NCI-H2107 (cell line): ENCODE measurements at places on chromosomes 6 and 20.

- DNase-seq: no peak
These were observed 117.9 kb upstream of the THBS2 start for GRCh38 chr6:169371344-169372127.

- no peak for DNase-seq
These were observed 6.0 kb upstream of the PRL start for GRCh38 chr6:22302838-22303237.

DNA sequence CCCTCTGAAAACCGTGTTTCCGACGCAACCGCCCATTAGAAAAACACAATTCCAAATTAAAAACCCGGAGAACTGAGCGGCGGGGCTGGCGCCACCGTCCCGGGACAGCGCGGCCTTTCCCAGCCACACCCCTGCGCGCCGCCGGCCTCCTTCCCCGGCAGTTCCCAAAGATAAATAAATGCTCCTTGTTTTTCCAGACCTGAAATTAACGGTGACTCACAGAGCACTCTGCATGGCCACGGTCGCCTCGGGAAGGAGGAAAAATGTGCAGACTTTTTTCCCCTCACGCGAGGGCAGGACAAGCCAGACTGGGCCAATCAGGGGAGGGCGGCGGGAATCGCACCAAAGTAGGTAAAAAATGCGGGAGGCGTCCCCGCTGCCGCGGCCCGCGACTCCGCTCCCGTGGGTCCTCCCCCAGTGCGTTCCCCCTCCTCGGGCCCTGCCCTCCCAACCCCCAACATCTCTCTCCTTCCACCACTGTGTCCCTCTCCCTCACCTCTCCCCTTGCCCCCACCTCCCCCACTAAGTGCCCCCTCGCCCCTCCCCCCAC is 828 bp upstream of the DSTN start:
- DNase-seq: no peak

- DNase-seq: no peak
These were observed 39.0 kb downstream of the SLC23A2 start for GRCh38 chr20:4962241-4962855.

- no peak for DNase-seq
These were observed 46.6 kb downstream of the CDH22 start for GRCh38 chr20:46261456-46262253.

DNA sequence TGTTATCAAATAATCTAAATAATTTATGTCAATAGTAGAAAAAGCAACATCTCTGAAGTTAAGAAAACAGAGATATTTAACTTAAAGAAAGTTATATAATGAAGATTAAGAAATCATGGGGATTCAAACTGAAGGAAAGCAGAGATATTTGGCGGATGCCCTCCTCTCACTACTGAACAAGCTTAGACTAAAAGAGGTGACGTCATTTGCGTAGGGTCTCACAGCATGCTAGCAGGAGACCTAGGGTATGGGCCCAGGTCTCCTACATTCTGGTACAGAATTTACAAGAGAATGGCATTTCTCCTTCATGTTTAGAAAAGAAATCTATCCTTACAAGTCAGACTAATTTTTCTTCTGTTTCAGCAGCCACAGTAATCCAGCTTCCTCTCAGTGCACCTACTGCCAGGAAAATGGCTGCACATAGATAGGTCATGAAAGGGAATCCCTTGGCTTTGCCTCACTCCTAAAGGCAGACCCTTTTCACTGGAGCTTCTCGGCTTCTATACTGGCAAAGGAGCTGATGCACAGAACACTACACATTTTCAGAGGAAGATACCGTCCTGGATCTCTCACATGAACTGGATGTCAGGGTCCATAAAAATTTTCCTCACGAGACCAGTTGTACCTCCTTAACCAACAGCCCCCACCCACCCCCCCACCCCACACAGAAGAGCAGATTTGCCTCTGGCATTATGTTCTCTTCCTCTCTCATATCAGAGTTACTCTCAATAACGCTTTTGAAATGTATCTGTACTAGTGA is 41.8 kb upstream of the DST start:
- no peak for DNase-seq

- no peak for DNase-seq
These were observed 131.6 kb downstream of the PHACTR3 start for GRCh38 chr20:59735917-59736316.

DNA sequence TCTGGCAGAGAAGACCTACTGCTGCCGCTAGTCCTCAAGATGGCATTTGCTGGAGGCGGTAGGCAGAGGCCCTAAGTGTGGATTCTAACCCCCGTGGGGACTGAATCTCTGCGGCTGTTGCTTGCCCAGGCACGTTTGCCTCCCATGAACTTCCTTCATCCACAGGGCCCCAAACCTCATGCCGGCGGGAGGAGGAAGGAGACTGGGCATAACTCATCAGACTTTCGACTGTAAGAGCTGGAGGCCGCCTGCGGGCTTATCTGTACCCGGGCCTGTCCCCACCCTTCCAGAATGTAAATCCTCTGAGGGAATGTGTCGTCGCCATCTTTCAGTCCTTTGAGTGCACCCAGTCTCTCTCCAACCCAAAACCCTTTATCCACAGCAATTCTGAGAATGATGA is 990 bp downstream of the ZFP57 start:
- DNase-seq: no peak

DNA sequence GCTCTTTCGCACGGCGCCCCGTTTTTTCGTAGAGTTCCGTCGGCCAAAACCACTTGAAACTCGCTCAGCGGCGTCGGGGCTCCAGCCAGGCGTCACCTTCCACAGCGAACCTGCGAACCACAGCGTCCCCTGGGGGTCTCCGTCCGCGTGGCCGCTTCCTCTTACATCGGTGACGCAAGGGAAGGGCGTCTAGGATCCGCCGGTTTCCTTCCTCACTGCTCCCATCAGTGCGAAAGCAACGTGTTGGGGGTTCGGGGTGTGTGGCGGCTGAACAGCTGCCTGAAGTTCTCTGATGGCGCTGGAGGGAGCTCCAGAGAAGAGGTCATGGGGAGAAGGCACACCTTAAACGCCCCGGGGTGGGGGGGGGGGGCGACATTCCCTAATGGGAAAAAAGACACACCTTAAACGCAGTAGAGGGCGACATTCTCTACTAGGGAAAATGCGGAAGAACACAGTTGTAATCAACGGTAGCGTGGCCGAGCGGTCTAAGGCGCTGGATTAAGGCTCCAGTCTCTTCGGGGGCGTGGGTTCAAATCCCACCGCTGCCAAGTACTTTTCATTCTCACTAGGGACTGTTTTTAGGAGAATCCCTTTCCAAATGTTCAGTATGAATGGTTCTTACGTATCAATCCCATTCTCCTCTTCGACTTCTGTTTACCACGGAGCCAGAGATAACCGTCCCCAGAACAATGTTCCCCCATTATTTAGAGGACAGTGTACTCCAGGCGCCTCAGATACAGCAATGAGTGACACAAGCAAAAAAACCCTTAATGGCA is 16.4 kb downstream of the ZNF311 start:
- DNase-seq: no peak

DNA sequence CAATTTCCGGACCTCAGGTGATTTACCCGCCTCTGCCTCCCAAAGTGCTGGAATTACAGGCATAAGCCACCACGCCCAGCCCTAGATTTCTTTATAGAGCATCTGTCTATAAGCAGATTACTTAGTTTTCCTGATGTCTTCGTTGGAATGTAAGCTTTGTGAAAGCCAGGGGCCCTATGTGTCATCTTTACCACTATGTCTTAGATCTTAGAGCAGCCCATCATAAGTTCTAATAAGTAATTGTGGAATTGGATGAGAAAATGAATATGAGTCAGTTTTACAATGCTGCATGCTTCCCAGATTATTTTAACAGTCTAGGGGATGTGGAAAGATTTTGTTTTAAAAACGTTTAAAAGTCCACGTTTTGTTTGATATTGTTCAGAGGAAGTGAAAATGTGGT is 9.1 kb upstream of the ZBTB2 start:
- no peak for DNase-seq

DNA sequence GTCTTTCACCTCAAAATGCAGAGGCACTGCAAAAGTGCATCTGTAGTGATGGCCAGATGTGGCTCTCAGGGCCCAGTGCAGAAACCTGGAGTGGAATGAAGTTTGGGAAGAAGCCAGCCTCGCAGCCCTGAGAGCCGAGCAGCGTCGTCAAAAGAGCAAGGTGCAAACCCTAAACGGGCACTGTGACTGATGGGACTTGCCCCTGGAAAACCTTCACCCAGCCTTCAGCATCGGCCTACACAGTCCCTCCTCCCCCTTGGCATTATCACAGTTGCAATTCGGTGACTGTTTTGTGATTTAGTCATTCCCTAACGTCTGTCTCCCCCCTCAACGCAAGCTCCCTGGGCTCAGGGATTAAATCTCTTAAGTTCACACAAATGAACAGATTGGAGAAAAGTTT is 38.6 kb downstream of the TAF4 start:
- DNase-seq: no peak

- DNase-seq: no peak
These were observed 374.3 kb downstream of the LAMA2 start for GRCh38 chr6:129257196-129257595.

- no peak for DNase-seq
These were observed 41.7 kb upstream of the PRELID3B start for GRCh38 chr20:59084041-59084850.

DNA sequence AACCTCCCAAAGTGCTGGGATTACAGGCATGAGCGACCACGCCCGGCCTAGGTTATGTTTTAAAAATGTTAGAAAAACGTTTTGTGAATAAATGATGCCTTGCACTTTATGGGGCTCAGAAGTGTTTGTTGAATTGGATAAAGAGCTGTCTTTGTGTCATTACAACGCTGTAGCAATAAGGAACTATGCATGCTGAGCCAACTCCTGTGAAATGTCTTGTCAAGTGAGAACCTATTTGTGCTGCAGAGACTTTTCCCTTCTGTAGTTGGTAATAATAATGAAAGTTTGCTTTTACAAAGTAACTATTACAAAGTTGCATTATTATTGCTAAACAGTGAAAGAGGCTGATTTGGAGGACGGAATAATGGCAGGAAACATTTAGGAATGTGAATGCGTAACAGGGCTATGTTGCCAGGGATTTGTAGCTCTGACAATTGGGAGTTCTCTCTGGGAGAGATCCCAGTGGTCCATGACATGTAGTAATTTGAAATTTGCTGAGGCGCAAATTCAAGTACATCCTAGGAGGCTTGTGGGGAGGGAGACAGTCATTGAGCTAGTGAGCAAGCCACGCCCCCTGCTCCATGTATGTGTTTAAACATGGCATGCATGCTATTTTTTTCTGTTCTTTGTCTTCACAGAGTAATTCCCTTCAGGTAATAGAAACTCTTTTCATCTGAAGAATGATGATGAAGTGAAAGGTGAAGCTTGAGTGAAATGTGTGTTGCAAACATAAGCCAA is 16.8 kb upstream of the BICRAL start:
- no peak for DNase-seq

GRCh38 chr6:121222656-121223055 is 111.6 kb downstream of the TBC1D32 start:
- DNase-seq: no peak

- no peak for DNase-seq
These were observed 110.3 kb downstream of the COL19A1 start for GRCh38 chr6:69976591-69977090.

- no peak for DNase-seq
These were observed 89.4 kb downstream of the GRM4 start for GRCh38 chr6:34056305-34057108.

DNA sequence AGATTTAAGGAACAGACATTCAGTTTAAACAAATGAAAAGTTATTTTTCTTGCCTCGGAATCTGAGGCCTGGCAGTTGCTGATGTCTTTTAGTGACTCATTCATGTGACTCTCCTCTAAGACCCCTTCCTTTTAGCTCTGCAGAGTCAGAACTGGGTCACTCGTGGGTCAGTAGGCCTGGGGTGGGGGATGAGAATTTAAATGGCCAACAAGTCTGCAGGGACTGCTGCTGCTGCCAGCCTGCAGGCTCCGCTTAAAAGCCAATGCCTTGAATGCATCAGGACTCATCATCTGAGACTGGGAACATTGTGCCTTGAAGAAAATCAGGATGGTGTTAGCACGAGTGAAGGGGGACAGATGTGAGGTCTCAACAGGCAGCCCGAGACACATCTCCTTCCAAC is 404.3 kb downstream of the CDH26 start:
- DNase-seq: no peak

DNA sequence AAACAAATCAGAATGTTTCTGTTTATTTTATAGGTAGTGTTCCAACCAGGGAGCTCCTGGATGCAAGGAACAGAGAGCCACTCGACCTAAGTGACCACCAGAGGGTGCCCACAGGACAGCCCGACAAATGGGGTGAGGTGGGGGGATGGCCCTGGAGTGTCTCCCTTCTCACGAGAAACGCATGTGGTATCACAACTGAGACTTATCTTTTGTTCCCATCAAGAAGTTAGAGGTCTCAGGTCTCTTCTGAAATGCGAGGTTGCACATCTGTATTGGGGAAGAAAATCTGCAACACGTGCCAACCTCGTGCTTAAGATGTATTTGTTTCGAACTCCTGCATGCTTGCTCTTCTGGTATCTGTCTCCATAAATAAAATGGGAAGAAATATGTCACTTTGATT is 104.0 kb downstream of the ISM1 start:
- no peak for DNase-seq

- DNase-seq: no peak
These were observed 6.2 kb upstream of the TGM6 start for GRCh38 chr20:2374346-2375125.

DNA sequence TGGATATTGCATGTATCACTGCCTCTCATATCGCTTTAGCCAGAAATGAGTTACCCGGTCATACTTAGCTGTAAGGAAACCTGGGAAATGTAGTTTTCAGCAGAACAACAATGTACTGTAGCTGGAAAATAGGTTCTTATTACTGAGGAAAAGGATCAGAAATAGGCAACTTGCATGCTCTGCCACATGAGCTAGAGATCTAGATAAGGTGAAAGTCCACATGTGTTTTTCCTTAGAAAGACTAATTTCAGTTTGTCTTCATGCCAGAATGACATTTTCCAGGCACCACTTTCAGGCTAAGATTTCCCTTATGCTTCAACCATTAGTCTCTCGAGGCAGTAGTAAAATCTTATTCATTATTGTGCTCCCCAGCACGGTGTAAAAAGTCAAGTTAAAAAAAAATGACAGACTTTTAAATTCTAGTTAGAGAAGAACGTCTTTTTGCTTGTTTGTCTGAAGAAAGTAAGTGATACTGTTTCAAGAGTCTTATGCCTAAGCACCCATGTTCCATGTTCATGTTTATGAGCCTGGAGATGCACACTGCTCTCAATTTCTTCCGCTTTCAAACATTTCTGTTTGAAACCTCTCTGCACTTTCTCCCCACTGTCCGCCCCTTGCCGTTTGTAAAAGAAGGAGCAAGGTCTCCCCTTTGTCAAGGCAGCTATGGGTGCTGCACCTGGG is 67.6 kb downstream of the ZNF831 start:
- no peak for DNase-seq

DNA sequence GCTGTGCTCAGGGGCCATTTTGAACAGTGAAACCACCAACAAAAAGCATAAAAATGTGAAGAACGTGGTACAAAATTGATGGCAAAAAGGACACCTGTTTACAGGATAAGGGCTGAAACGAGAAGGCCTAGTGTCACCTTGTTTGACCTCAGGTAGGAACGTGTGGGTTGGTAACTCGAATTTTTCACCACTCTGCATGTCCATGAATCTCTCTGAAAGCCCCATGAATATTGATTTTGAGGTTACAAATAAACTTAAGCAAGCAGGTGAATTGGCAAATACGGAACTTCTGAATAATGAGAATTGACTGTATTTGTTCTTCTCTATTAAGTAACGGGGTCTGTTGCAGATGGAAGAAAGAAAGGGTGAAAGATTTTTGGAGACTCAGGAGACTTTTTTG is 59.6 kb upstream of the EDN1 start:
- no peak for DNase-seq
